H1 (cell line): ENCODE measurements at places on chromosomes 4 and X. TPM values are rescaled to one million over a fixed set of nuclear protein-coding genes. Genes with fewer than 3 reads are reported as not detected.

DNA sequence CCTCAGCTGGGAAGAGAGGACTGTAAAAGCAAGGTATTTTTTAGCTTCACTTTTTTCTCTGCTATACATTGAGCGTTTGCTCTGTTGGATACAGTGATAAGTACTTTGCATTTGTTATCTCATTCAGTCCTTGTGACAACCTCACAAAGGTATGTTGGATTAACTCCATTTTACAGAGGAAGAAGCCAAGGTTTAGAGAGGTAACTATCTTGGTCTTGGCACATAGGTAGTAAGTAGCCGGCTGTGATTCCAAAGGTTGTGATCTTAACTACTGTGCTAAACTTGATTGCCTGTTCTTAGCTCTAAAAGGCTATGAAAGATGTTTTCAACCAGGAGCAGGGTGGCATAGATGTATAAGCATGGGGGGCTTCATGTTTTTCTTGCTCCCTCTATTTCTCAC is 134.4 kb downstream of the POLA1 start:
- no peak for DNase-seq

DNA sequence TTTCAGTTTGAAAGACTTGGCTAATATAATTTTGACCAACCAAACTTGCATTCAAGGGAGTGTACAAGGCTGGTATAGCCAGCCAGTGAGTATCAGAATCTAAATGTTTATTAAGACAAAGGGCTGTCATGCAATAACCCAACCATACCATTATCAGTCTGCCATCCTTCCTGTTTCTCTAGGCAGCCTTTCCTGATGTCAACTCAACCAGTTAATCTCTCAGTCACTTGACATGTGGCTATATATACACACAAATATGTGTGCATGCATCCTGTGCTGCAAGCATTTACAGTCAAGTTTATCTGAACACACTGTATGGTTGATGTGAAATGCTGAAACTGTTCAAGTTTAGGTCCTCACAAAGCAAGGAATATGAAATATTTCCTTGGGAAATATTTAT is 17.2 kb downstream of the BTK start:
- DNase-seq = no peak

DNA sequence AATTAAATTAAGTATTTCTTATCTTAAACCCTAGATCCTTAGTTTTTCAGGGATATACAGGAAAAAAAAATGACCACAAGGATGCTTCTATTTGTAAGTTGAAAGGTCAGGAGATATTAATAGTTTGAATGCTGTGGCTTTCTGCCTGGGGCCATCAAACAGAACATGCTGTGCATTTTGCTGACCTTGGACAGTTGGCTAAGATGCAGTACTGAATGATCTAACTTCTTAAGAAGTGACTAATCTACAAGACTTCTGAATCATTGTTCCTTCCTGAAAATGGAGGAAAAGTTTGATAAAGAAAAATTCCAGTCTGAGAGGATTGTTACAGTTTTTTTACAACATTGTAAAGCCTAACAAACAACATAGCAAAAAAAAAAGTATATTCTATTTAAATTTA is 237.8 kb upstream of the JADE1 start:
- DNase-seq = no peak

- DNase-seq = no peak
These were observed 561.5 kb upstream of the PCDH10 start for GRCh38 chr4:132587626-132588025.

DNA sequence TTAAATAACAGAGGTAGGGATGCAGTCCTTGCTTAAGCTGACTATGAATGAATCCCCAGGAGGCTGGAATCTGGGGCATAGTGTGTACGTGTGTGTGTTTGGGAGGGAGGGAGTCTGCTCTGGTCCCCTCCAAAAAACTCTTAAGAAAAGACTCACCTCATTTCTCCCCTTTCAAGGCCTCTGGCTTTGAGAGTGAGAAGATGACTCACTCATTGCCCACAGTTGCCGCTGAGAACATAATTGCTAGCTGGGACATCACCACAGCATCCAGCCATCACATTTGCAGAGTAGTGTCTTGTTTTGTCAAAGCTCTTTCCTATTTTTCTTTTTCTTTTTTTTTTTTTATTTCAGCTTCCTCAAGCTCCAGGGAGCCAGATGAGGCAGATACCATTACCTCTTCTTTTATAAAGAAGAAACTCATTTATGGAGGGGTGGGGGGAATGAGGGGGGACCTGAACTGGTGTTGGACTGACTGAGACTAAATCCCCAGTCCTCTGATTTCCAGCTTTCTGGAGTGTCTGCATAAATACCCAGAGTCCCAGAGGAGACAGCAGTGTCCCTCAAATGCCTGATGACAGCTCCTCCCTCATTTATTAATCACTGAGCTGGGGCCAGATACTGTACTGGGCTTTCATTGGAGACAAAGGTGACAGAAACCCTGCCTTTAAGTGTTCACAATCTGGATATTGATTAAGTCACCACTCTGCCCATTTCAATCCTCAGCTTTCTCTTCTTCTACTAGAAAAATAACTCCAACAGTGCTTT is 61.9 kb upstream of the LAS1L start:
- DNase-seq = no peak

DNA sequence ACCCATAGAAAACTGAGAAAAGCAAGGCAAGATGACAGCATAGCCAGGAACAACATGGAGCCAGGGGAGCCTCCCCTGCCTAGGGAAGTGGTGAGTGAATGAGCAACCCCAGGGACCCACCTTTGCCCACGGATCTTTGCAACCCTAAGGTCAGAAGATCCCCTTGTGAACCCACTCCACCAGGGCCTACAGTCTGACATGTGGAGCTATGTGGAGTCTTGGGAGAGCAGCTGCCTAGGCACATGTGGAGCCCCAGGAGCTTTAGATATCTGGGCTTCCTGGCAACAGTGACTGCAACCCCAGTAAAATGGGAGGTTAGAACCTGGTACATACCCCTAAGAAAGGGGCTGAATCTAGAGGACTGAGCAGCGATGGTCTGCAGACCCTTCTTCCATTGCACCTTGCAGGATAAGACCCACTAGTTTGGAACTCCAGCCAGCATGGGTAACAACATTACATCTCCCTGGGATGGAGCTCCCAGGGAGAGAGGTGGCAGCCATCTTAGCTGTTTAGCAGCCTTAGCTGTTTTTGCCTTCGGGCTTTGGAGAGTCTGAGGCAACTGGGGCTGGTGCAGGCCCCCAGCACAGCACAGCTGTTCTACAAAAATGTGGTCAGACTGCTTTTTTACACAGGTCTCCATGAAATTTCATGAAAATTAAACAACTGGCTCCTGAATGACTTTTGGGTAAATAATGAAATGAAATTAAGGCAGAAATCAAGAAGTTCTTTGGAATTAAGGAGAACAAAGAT is 104.7 kb upstream of the TRIM2 start:
- DNase-seq = no peak

GRCh38 chrX:30893206-30893605 is 4.2 kb upstream of the TAB3 start:
- DNase-seq = no peak

- DNase-seq = no peak
These were observed 43.5 kb downstream of the NUDT9 start for GRCh38 chr4:87465739-87466366.

GRCh38 chr4:1238676-1239000 is 10.3 kb downstream of the CTBP1 start:
- no peak for DNase-seq

GRCh38 chr4:96305030-96305429 is 465.1 kb downstream of the PDHA2 start:
- no peak for DNase-seq

GRCh38 chrX:49271341-49271740 is 1.7 kb downstream of the PPP1R3F start:
- no peak for DNase-seq

DNA sequence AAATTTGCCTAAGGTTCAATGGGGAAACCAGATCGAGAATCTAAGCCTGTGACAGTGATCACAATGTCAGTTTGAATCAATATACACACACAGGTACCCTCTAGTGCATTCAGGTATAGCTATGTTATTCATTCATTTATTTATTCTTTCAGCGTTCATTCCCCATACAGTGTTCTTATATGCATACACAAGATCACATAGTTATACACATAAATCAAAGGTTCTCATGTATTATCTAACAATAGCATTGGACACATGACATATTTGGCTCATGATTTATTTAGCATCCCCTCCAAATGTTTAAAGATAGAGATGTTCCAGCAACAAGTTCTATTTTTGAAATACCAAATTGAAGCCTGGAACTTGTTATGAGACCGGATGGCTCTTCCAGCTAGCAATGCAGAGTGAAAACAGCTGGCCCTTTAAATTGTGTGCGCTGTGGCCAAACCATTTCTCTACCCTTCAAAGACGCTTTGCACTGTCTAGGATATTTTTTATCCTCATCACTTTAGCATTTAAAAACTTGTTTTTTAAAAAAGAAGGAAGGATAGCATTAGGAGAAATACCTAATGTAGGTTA is 131.0 kb downstream of the ATXN3L start:
- no peak for DNase-seq

- DNase-seq = no peak
These were observed 1.4 kb downstream of the MID1 start for GRCh38 chrX:10618961-10619360.

MAGEA11 gene
- total RNA-seq = not detected in 2 replicates

XAGE2 gene
- not detected in 2 replicates for total RNA-seq

CITED1 gene
- 2.2 and 2.4 TPM in 2 replicates for total RNA-seq

DKK2 gene
- total RNA-seq = 0.13 and 0.34 TPM in 2 replicates
